ENCODE measurements at places on chromosomes 7 and 10. TPM values are rescaled to one million over a fixed set of nuclear protein-coding genes. Genes with fewer than 3 reads are reported as not detected.

DNA sequence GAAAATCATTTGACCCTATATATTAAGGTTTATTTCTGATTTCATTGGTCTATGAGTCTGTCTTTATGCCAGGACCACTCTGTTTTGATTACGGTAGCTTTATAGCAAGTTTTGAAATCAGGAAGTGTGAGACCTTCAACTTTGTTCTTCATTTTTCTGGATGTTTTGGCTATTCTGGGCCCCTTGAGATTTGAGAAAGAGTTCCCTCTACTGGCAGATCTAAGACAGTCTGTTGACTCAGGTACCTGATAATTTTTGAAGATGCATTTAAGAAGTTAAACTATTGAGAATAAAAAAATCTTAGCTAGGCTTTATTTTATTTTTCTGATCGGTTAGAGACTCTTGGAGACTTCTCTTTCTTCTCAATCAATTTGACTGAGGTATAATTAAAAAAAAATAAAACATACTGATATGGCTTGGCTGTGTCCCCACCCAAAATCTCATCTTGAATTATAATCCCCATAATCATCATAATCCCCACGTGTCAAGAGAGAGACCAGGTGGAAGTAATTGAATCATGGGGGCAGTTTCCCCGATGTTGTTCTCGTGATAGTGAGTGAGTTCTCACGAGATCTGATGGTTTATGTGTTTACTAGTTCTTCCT lies 209.2 kb downstream of the SNX10 start:
- peak; percentile 63 for DNase-seq

GRCh38 chr7:14626076-14626475 lies 276.5 kb downstream of the DGKB start:
- DNase-seq: peak; percentile 5

DNA sequence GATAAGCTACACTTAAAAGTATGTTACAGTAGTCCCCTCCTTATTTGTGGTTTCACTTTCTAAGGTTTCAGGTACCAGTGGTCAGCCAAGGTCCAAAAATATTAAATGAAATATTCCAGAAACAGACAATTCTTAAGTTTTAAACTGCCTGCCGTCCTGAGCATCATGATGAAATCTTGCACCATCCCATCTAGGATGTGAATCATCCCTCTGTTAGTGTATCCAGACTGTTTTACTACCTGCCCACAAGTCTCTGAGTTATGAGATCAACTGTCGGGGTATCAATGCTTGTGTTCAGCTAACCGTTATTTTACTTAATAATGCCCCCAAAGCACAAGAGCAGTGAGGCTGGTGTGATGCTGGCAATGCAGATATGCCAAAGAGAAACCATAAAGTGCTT lies 11.4 kb downstream of the KDM7A start:
- no peak for DNase-seq

- no peak for DNase-seq
Measured at GRCh38 chr10:48813291-48813690, 126.3 kb downstream of the LRRC18 start.

GRCh38 chr10:7410862-7411670 lies at the start of gene SFMBT2:
Gene SFMBT2, minus strand, starts transcription at chr10:7411034. Its CDS starts 29,136 bp downstream, at chr10:7381898.
- peak; percentile 91 for DNase-seq

DNA sequence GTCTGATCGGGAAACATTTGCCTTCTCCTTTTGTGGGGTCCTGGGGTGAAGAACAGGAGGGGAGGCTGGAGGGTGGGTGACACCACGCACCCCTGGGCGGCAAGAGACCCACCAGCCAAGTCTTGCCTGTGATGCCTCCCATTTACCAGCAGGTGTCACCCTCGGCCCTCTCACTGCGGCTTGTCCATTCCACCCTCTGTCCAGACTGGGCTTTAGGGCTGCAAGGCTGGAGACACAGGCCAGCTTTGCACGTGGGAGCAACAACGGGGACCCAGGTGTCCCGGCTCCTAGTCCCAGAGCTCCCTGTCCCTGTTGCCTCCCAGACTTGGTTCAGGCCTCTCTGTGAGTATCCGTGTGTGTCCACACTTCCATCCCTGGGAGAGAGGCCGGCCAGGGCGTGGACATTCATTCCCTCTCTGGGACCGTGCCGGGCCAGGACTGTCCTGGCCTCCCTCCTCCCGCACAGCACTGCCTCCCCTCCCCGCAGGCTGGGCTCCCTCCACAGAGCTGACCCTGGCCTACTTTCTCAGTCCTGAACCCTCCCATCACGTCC lies 36.2 kb upstream of the GTF2IRD1 start:
- peak; percentile 78 for DNase-seq

GRCh38 chr7:87336136-87336535 lies 9.3 kb upstream of the CROT start:
- no peak for DNase-seq

The ZNF775 gene
- total RNA-seq: 35.2 TPM

The C10orf143 gene
- 0.62 TPM for total RNA-seq

The CCL24 gene
- total RNA-seq: not detected

The MKI67 gene
- total RNA-seq: 51.3 TPM

The HABP2 gene
- not detected for total RNA-seq

All from GM23338 (cell line).